ENCODE measurements at places on chromosomes 12 and 14.
A peak's percentile ranks its signal among the peaks of the same experiment; 100 is the strongest.

GRCh38 chr12:12915656-12916055 is 24.3 kb downstream of the GPRC5A start:
- no peak for DNase-seq

DNA sequence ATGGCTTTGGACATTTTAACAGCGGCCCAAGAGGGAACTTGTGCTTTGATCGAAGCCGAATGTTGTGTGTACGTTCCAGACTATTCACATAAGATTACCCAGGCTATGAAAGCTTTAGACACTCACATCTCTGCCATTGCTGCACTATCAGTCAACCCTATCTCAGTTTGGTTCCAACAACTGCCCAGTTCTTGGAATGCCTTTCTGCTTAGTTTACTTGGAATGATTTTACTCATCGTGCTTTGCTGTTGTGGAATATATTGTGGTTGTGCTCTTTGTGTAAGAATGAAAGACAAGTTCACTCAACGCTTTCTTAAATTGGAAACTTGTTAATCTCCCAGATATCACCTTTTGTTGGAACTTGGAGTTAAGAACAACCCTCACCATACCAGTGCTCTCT is 498.2 kb downstream of the GLT1D1 start:
- peak; percentile 39 for DNase-seq

GRCh38 chr12:51269174-51270066 is 795 bp downstream of the SMAGP start:
- DNase-seq, result peak; percentile 17

DNA sequence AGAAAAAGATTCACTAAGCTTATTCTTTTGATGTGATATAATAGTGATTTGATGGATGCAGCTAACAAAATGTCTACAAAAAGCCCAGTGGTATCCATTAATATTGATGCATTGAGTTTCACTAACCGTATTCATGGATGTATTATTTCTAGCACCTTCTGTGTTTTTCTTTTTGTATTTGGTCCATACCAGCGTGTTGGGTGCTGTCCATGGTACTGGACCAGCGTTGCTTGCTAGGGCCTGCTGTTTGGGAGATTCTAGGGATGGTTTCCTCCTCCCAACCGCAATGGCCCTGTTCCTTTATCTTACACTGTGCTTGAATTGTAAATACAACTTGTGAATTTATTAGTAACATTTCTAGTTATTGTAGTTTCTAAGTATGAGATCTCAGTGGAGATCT is 31.7 kb downstream of the ANO4 start:
- peak; percentile 37 for DNase-seq

- no peak for DNase-seq
Observed at GRCh38 chr12:132560614-132561426, 49.6 kb downstream of the LRCOL1 start.

DNA sequence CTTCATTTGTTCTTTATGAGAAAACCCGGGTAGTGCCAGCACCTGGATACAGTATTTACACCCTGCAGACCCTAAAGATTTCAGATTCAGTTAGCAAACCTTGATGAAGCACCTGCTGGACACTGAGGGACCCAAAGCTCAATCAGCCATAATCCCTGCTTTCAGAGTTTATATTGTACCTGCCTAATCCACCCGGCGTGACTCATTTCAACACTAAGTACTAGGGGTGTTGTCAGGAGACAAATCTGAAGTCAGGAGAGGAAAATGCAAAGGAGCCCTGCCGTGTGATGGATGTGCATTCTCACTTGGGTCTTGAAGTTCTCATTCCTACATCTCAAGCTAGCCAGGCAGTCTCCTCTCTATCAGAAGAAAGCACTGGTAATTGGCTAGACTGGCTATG is 176.7 kb upstream of the BCL2L14 start:
- DNase-seq, result no peak

- no peak for DNase-seq
Observed at GRCh38 chr12:659090-659683, 4.1 kb downstream of the NINJ2 start.

- DNase-seq, result no peak
Observed at GRCh38 chr12:128857133-128857763, 4.0 kb downstream of the GLT1D1 start.

DNA sequence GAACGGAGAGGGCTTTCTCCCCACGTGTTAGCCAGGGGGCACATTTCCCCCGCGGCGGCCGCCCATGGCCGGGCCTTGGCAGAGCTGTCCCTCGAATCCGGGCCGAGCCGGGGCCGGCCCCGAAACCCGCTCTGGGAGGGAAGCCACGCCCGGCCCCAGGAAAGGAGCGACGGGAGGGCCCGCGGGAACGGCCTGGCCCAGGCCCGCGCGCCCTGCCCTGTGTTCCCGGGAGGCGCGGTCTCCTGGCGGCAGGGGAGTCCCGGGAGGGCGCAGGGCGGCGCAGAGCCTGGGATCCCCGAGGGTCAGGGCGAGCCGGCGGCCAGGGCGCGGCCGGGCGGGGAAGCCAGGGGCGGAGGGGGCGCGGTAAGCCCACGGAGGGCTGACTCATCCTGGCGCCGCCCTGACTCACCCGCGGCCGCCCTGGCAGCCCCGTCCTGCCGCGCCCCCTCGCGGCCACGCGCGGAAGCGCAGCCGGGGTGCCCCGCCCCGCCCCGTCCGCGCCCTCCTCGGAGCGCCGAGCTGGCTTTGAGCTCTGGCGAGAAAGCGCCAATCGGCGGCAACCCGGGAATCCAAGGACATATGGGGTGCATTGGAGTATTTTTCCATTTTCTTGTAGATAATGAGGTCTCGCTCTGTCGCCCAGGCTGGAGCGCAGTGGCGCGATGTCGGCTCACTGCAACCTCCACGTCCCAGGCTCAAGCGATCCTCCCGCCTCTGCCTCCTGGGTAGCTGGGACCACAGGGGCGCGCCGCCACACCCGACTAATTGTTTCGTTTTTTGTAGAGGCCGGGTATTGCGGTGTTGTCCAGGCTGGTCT is 31.8 kb upstream of the PLEKHG6 start:
- DNase-seq, result peak; percentile 48

- DNase-seq, result no peak
Observed at GRCh38 chr14:57495416-57495815, 1.8 kb upstream of the CCDC198 start.

DNA sequence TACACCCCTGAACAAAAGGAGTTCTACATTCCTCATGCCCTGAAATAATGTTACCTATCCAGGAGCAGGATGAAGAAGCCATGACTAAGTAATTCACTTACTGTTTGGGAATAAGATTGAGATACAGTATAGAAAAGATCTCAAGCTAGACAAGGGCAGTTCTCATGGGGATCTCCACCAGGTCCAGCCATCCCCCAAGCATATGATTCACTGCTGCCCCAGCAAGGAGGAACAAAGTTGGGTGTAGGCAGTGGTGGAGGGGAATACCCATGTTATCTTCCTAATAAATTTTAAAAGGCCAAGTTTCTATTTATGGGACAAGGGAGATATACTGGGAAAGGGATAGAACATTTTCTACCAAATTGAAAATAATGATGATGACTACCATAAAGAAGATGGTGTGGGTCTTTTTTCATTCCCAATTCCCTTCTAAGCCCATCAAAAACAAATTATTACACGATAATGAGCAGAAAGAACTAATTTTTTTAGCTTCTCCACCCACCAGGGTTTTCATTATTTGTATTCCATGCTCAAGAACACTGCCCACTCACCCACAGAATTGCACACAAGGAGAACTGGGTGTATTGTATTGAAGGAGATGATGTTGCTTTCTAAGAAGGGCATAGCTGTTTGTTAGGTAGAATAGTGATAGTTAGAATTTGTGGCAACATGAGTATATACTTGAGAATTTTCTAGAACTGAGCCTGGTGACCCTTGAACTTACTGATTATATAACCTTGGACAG is 204.6 kb downstream of the BTG1 start:
- DNase-seq, result no peak

- DNase-seq, result no peak
Observed at GRCh38 chr14:103740991-103741689, 25.5 kb downstream of the ZFYVE21 start.

GRCh38 chr12:116144384-116144783 is 133.1 kb downstream of the MED13L start:
- DNase-seq, result no peak

DNA sequence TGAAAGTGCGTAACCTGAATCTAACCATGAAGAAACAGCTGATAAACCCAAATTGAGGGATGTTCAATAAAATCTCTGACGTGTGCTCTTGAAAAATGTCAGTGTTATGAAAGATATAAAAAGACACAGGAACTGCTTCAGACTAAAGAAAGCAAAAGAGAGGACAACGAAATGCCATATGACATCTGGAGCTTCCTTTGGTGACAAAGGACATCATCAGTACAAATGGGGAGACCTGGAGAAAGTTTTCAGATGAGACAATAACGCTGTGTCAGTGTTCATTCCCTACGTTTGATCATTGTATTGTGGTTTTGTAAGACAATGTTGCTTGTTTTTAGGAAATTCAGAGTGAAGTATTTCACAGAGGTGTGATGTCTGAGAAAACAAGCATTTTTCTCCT is 125.9 kb upstream of the MAP1LC3B2 start:
- DNase-seq, result no peak

GRCh38 chr14:28779456-28779855 is 12.9 kb downstream of the FOXG1 start:
- no peak for DNase-seq

DNA sequence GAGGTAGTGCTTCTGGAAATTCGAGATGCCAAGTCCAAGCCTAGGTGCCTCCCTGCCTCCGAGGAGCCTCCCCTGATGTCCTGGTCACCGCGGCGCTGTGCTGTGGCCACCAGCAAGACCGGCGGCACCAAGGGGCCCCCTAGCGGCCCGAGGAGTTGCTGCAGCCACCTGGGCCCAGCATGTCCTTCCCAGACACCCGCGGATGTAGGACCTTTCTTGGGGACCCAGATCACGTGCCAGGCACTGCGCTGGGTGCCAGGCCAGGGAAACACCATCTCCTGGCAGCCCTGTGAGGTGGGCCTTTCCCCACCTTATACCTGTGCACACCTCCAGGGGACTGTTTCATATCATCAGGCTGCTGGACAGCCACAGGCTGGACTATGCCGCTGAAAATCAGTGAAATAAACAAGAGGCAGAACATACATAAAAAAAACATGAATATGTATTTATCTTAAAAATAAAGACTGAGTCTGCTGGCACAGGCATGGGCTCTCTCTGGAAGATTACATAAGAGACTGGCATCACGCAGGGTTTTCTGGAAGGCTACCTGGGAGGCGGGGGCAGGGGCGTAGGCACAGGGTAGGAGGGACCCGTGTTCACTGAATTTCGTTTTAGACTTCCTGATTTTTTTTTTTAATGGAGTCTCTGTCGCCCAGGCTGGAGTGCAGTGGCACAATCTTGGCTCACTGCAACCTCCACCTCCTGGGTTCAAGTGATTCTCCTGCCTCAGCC is 15.9 kb upstream of the HHIPL1 start:
- DNase-seq, result no peak

DNA sequence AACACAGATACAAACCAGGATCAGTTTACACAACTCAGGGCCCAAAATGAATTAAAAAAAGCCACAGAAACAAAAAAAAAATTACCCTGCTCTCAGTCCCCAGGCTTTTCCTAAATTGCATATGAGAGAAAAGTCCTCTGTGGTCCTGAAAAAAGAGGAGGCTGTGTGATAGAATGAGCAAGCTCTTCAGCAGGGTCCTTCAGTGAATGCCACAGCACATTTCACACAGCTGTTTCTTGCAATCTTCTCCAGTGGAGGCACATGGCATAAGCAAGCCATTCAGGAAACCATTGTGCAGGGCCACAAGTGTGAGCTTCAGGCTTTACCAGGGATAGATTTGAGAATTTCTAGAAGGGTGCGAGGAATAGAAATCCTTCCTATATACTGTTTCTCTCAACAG is 168.5 kb downstream of the PPM1H start:
- DNase-seq, result no peak

GRCh38 chr12:67482751-67483661 is 165.5 kb upstream of the DYRK2 start:
- DNase-seq, result peak; percentile 55

- DNase-seq, result no peak
Observed at GRCh38 chr12:88756153-88756552, 175.9 kb upstream of the KITLG start.

GRCh38 chr14:96057738-96058137 is 18.6 kb downstream of the C14orf132 start:
- DNase-seq, result no peak

DNA sequence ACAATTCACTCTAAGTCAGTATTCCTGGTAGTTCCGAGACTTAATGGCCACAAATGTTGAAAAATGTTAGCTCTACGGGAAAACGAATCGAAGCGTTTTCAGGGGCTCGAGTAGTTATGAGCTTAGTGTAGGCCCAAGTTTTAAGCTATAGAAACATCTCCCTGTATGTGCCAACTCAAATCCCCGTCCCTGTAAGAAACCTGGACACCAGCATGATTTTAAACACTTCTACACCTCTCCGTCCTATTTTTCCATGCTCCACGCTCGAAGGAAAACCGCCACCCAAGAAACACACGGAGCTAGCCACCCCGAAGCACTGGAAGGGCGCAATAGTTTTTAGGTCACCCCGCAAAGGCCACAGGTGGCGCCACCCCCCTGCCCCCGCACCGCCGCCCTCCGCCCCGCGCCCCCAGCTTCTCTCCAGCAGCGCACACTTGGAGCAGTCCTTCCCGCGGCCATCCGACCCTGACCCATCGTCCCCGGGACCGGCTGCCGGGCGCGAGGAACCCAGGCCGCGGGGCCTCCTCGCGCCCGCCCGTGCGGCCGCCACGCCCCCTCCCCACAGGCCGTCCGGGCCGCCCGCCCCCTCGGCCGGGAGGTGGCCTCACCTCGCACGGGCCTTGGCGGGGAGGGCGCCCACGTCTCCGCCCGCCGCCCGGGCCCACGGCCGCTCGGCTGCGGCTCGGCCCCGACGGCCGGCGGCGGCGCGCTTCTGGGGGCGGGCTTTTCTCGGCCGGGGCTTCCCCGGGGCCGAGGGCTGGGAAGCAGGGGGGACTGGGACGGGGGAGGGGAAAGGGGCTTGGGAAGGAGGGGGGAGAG is 522 bp downstream of the R3HDM2 start:
- peak; percentile 26 for DNase-seq

- no peak for DNase-seq
Observed at GRCh38 chr12:105099356-105099755, 8.2 kb upstream of the WASHC4 start.

DNA sequence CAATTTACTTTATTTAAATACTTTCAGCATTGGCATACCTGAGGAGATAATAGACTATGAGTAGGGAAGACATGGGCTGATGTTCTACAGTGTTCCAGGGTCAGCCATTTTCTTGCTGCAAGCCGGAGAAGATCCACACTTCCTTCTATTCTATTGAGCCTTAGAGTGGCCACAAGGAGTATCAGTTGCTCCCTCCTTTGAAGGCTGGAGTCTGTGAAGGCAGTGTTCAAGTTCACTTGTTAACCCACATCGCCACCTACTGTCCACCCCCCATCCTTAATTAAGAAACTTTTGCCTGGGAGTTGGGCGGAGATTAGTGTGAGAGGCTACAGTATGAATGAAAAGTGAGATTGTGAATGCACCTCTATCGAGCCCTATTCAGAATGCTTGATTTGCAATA is 666.6 kb downstream of the NRXN3 start:
- DNase-seq, result peak; percentile 48

DNA sequence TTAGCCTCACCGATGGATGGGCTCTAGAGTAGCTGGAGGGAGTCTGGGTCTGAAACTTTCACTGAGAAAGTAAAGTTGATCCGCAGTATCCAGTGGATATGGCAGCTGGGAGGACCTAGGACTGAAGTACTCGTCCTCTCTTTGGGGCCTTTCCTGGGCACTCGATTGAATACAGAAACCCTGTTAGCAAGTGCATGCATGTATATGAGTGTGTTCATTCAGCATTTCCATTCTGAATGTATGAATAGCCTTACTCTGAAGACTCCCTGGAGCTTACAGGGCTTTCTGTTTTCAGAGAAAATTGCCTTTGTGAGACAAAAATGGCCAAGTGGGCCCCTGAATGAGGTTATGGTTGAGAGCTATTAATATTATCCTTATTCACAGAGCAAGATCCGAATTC is 62.8 kb downstream of the DAD1 start:
- DNase-seq, result no peak

- DNase-seq, result no peak
Observed at GRCh38 chr12:91769736-91770135, 375.9 kb downstream of the BTG1 start.

All from astrocyte (in vitro differentiated cells and primary cell).